ENCODE measurements at places on chromosomes 7 and 10.
A peak's percentile ranks its signal among the peaks of the same experiment; 100 is the strongest.

GRCh38 chr7:155310425-155311114, 12.9 kb downstream of the INSIG1 start:
- no peak for DNase-seq

DNA sequence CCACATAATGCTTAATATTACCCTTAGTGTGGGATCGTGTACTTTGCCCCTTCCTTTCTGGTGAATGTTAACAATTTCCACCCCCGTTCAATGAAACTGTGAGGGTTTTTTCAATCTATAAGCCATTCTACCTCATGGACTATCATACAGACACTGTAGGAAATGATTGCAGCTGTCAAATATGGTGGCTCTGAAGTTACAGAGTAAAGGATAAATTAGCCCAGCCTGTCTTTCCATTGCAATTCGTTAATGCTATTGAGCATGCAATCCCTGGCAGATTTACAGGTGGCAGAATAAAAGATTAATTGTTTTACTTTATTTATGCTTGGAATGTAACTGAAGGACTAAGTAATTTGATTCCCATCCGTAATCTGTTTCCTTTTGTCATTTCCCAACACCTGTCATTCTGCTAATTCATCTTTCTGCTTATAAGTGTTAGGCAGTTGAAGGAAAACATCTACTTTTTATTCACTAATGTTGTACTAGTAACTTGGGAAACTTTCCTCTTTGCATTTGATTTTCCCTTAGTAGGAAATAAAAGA, 1211.6 kb upstream of the LRRN3 start:
- DNase-seq, result no peak

GRCh38 chr10:85318809-85319807, 990.7 kb downstream of the CCSER2 start:
- DNase-seq, result no peak

DNA sequence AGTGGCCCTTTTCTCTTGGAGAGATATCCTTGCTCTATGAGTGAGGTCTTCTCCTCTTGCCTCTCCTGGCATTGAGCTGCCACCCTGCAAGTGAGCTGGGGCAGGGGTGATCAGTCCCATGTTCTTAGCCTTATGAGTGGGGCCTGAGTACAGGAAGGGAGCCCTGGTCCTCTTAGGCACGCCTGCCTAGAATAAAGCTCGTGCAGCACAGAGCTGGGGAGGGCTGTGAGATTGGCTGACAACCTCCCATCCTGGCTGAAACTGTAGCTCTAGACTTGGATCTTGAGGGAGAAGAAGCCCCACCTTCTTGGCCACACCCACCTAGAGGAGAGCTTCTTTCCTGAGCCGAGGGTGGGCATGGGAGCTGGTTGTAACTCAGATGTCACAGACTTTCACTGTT, 305.0 kb upstream of the ZNF32 start:
- DNase-seq, result no peak

GRCh38 chr7:4245866-4246470, 436.1 kb upstream of the FOXK1 start:
- no peak for DNase-seq

DNA sequence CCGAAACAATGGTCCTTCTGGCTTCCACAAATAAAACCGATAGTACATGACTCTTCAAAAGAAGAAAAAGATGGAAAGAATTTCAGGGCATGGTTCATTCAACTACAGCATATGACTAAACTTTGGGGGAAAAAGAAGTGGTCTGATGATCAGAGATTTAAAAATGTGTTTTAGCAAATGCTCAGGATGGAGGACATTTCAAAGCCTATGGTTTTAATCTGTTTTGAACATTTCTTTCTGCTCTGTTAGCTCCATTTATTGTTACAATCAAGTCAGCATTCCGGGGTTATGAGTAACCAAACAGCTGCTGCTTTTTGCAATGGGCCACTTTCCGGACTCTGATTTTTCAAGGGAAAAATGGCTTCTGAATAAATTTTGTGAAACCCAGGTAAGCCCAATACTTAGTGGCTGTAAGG, 142.4 kb downstream of the CUBN start:
- DNase-seq, result peak; percentile 81

DNA sequence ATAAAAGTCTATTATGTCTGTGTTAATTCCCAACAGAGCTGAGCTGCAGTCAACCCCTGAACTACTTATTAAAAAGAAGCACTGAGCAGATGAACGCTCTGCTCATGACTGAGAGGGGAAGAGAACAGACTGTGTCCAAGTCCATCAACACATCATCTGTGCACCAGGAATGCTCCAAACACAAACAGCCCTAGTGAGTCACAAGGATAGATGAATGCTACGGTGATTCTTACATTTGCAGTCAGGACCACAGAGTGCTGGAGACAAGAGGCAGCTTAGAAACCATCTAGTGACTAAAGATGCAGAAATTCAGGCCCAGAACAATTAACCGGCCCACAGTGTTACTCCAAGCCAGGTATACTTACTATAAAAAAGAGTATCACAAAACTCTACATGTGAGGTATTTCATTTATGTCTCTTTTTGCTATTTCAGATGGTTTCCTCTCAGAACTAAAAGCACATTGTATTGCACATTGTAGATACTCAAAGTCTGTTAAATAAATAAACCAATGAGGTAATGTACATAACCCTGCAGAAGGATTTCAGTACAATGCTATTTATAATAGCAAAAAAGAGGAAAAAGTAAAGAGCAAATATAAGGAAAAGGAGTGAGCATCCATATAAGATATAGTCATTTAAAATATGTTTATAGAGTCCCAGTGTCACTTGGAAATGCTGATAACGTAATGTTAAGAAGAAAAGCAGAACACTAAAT, 159.2 kb downstream of the KCNMA1 start:
- DNase-seq, result peak; percentile 37

- DNase-seq, result no peak
Measured at GRCh38 chr10:77110757-77111156, 526.9 kb downstream of the KCNMA1 start.

DNA sequence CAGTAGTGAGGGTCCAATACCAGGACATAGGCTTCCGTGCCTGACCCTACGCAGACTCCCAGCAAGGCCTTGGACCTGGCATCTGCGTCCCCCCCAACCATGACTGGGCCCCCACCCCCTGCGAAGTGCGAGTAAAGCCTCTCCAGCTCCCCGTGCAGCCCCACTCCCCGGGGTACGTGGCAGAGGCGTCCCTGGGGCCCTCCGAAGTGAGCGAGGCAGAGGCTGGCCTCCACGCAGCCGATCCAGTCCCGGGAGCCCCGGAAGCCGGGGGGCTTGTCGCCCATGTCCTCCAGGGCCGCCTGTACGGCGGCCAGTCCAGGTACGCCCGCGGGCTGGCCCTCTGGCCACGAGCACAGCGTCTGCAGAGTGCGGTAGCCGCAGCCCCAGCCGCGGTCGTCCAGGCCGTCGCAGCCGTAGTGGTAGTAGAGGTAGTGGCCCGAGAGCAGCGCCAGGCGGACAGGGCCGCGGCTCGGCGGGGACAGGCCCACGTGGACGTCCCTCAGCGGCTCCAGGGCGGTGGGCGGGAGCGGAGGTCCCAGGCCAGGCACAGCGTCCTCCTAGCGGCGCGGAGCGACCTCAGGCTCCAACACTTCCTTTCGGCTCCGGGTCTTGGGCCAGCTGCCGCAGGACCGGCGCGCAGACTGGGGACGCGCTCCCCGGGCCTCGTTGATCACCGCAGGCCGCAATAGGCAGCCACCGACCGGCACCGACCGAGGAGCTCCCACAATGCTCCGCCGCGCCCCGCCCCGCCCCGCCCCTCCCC, at the start of gene UFSP1:
Gene UFSP1 (minus strand): TSS at position 728 of the 763 bp plus-strand sequence. CDS start 444 bp downstream, at position 284.
- no peak for DNase-seq

GRCh38 chr7:70719125-70719524, 412.8 kb upstream of the GALNT17 start:
- no peak for DNase-seq

- DNase-seq, result no peak
Measured at GRCh38 chr10:79054203-79055099, 14.3 kb upstream of the ZMIZ1 start.

GRCh38 chr7:111242141-111242755, 151.3 kb downstream of the LRRN3 start:
- no peak for DNase-seq
